ENCODE measurements at places on chromosomes 12 and 14.

GRCh38 chr12:13444076-13444475, 247.6 kb downstream of the EMP1 start:
- DNase-seq = no peak

GRCh38 chr14:50320283-50320682, 8.2 kb downstream of the DMAC2L start:
- DNase-seq = no peak

GRCh38 chr14:50260511-50260910, 29.1 kb upstream of the SOS2 start:
- peak; percentile 18 for DNase-seq

GRCh38 chr14:92847749-92848148, 53.6 kb downstream of the GOLGA5 start:
- DNase-seq = no peak

DNA sequence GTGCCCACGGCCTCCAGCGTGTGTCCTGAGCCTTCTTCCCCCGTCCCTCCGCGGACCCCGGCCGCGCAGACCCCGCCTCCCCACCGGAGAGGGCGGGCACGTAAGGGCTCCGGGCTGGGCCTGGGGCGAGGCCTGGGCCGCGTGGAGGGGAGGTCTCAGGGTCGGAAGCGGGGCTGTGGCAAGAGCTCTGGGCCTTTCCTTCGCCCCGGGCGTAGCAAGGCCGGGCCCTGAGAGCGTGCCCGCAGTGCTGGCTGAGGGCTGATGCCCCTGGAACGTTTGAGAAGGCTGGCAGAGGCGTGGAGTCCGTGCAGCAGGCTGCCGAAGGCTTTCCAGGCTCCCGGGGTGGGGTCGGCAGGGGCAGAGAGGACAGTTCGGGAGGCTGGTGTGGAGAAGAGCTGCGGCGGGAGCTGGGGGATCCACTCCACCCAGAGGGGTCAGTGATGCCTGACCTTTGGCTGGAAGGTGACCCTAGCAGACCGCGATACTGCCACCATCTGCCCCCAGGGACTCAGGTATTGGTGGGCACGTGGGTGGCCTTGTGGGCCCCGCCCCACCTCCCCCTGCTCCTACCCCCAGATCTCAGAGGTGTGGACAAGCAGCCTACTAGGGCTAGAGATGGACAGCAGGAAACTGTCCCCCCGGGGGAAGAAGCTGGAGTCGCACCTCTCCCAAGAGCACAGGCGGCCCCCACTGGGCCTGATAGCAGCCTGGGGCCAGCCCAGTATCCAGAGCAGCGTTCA, 558 bp downstream of the TEX22 start:
- DNase-seq = no peak

- no peak for DNase-seq
These were observed 8.2 kb downstream of the RPL36AL start for GRCh38 chr14:49612251-49612650.
